ENCODE measurements at places on chromosomes 5 and 9.

GRCh38 chr5:106825374-106825773 lies 845.4 kb downstream of the EFNA5 start:
- no peak for DNase-seq

GRCh38 chr5:125422342-125422741 lies 675.9 kb upstream of the ZNF608 start:
- no peak for DNase-seq

- DNase-seq: peak; percentile 17
Measured at GRCh38 chr9:94056442-94056974, 27.8 kb upstream of the PTPDC1 start.

- DNase-seq: no peak
Measured at GRCh38 chr9:111076519-111076918, 38.2 kb upstream of the LPAR1 start.

DNA sequence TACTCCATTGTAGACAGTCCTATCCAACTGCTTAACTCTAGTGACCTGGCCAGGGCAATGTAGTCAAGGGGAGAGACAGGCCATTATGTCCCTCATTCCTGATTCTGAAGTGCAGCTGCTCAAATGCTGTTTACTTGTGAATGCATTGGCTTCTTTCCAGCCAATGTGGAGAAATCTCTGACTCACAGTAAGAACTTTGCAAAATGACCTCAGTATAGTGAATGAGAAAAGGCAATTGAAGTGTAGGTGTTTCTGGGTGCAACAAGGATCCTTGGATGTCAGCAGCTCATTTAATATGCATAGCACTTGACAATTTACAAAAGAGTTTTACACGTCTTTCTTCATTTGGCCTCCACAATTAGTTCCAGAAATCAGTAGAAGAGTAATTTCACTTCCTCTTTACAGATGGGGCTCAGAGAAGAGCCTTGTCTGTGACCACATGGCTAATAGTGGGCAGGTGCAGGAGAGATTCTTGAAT lies 367.2 kb downstream of the OSTF1 start:
- peak; percentile 7 for DNase-seq

DNA sequence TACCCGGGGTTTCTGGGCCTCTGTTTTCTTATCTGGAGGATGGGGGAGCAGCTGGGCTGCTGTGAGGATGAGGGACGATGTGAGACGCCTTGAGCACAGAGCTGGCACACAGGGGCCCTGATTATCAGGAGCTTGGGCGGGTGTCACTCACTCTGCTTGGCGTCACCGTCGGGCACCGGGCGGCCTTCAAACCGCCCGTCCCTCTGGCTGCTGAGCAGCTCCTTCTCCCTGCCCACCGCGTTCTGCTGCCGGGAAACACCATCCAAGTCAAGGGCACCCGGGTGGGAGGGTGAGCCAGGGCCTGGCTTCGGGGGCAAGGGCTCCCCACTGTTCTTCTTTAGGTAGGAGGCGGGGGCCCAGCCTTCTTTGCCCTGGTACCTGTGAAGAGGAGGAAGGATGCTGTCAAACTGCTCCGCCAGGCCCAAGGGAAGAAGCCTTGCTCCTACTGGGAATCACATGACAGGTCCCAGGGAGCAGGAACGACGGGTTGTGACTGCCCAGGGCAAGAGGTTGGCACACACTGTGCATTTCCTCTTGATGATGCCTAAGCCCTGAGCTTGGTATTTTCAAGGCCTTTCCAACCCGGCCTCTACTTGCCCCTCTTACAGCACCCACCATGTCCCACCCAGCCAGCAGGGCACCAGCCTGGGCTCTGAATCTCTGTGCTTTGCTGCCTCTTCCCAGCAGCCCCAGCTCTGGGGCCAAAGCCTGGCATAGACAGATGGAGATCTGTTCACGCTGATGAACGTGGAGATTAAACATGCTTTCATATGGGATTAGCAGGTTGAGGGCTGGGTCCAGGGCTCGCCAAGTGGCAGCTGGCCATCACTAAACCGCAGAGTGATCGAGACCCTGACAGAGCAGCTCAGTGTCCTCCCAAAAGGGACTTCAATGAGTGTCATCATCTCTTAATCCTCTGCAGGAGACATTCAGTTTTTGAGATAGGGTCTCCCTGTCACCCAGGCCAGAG lies 66.9 kb upstream of the UBTD2 start:
- no peak for DNase-seq

- DNase-seq: no peak
Measured at GRCh38 chr9:70610287-70610644, 195.8 kb upstream of the KLF9 start.

- peak; percentile 39 for DNase-seq
Measured at GRCh38 chr9:131046581-131047202, 37.7 kb downstream of the LAMC3 start.

DNA sequence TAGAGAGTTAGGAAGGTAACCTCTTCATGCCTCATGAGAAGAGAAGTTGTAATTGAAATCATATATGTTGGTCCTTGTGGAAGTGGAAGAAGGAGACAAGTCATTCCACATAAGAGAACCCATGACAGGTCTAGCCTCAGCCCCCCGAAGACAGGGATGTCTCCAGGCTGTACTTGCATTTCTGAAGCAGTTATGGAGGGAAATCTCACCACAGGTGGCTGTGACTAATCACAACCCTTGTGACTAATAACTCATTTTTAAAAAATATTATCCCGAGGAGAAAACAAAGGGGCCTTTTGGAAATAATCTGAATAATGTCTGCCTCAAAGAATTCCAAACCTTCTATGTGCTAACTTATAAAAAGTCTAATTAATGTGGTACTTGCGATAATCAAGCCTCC lies 262.1 kb upstream of the RPS23 start:
- peak; percentile 42 for DNase-seq

DNA sequence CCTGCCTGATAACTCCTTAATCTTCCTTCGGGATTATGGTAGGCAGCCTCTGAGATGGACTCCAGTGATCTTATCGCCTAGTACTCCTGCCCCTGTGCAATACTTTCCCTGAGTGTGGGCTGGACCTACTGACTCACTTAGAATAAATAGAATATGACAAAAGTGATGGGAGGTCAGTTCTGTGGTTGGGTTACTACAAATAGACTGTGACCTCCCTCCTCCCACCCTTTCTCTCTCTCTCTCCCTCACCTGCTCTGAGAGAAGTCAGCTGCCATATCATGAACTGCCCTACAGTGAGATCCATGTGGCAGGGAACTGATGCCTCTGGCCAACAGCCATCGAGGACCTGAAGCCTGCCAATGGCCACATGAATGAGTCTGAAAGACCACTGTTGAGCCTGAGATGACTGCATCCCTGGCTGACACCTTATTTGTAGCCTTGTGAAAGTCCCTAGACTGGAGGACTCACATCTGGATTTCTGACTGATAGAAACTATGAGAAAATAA lies 31.7 kb downstream of the NRG2 start:
- peak; percentile 51 for DNase-seq

DNA sequence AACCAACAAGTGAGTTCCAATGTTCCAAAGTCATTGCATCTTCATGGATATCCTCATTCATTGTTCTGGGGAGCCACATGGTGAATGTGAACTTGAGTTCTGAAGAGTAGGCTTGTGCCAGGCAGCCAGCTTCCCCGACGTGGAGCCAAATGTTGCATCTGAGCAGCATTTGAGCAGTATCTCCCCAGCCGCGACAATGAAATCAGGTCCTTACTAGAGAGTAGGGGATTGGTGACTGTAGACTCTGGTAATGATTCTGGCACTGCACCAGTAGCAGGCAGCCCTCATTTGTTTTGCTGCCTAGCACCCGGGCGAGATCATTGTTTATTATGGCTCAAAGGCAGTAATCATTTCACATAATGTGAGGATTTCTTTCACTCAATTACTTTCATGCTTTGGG lies 451.4 kb upstream of the C9orf72 start:
- DNase-seq: no peak

GRCh38 chr5:110458313-110458712 lies 268.2 kb downstream of the TMEM232 start:
- no peak for DNase-seq

DNA sequence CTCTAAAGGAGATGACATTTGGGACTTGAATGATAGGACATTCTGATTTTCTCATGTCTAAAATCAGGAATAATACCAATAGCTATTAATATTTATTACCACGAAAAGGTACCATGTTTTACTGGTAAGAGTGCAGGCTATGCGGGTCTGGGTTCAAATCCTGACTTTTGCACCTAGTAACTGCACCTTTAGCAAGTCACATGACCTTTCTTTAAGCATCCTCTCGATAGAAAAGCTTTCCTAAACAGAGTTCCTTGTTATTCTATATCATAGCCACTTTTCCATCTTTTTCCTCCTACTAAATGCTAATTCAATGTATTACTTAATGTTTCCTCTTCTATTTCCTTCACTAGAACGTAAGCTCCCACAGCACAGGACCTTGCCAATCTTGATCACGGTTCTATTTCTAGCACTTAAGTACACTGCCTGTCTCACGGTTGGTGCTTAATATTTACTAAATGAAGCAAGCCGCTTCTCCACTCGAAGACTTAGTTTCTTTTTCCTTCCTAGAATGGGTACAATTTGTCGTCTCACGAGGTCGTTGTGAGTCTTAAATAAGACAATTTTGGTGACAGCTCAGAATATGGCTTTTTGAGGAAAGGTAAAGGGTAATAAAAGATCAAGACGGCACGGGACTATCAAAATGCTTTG lies 816 bp downstream of the RBM18 start:
- peak; percentile 6 for DNase-seq
